ENCODE measurements at places on chromosomes 2 and 18.

GRCh38 chr2:18046558-18047212, 168.2 kb downstream of the KCNS3 start:
- DNase-seq, result no peak

- no peak for DNase-seq
These were observed at the start of gene BAZ2B for GRCh38 chr2:159616286-159616701. TSS of gene BAZ2B (minus strand) at chr2:159616548. CDS start at chr2:159478719, 137,829 bp downstream.

DNA sequence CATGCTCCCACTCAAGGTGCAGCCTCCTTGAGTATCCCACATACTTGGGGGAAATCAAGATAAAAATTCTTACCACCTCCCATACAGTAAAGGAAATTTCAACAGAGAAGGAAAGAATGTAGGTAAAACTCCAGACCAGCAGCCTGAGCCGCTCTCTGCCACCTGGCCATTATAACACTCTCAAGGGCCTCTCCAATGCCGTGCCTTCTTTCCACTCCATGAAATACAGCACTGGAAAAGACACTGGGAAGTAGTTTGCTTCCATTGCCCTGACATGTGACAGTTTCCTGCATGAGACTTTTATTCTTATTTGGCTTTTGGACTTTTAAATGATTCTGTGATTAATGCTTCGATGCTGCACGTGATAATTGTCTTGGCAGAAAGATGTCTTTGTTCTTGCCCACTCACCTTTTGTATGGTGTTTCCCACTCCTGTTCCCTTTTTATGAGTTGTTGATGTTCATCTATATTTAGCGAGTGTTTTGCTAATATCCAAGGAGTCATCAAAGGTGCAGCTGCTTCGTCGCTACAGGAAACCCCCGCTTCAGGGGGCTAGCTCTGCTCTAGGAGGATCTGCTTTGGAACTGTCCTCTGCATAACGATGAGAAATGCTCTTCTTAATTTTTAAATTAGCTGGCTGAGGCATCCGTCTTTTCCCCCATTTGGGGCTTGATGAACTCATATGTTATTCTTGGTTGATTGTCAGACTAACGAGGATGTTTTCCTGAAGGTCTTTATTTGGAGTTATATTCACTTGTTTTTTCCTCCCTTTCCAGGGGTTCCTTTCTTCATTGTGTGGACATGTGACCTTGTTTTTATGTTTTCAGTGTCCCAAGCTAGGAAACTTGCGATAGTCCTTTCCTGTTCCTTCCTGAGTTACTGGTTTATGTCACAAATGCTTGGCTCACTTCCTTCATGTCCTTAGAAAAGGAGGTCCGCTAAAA, 179.4 kb downstream of the TXNL1 start:
- no peak for DNase-seq

- no peak for DNase-seq
These were observed 56.2 kb downstream of the ARHGEF33 start for GRCh38 chr2:38945911-38946310.

DNA sequence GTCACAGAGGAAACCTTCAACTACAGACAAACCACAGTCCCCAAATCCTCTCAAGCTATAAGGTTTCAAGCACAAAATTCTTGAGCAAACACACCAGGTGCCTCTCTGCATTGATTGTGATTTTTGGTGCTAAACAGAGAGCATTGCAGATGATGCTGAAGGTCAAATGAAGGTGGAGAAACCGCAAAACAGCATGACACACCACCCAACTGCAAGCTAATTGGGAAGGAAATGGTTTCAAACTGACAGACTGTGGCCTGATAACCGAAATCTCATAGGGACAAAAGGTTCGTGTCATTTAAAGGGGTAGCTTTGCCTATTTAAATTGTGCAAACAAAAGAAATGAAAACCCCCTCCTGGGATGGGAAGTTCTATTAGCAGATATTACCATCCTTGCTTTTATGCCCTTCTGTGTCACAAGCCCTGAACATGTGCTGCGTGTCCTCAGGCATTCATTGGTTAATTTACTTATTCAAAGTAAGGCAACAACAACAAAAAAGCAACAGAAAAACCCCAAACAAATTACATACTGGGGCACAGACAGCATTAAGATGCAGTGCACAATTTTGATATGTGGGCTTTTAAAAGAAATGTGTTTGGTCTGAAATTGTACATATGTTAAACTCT, 154.9 kb downstream of the AQP4 start:
- peak; percentile 5 for DNase-seq

DNA sequence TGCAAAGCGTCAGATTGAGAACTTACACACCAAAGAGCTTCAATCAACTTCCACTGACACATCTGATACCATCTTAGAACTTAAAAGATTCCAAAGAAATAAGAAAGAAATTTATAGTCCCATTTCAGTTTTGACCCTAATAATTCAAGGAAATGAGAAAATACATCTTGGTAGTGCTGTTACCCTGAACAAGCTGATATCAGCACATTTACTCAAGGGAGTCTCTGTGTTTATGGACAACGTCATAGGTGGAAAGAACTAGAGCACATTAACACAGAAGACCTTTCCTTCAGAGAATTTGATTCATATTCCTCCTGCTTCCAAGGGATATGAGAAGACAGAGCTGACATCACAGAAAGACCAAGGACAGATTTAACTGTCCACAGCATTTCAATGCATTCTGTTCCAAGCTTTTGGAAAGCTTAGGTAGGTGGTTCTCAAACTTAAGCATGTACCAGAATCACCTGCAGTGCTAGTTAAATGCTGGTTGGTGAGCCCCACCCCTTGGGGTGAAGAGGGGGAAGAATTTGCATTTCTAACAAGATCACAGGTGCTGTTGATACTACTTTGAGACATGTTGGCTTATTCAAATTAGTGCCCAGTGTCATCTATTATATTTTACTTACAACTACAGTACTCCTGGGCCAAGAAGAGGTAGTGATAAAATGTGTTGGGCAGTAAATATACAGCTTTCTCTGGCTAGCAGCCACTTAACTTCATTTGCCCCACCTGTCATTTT, 59.8 kb downstream of the LDAH start:
- no peak for DNase-seq

DNA sequence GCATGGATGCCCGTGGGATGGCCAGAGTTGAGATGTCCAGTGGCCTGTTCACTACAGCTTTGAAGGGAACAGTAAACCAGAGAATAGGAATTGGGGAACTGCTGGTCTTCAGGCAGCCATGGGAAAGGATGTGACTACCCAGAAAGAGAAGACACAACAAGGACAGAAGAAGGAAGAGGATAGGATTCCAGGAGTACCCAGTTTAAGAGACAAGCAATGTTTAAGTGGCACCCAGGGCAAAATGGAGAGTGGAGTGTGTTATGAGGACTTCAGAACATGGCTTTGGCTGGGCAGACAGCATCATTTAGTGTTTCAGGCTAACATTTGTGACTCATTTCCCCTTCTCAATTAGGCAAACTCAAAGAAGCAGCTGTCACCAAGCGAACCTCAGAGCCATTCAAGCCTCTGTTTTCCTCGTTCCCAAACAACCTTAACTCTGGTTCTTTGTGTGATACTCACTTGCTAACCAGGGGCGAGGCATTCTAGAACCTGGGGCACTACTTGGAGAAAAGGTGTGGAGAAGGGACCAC, 4.0 kb upstream of the FAM124B start:
- DNase-seq, result no peak

DNA sequence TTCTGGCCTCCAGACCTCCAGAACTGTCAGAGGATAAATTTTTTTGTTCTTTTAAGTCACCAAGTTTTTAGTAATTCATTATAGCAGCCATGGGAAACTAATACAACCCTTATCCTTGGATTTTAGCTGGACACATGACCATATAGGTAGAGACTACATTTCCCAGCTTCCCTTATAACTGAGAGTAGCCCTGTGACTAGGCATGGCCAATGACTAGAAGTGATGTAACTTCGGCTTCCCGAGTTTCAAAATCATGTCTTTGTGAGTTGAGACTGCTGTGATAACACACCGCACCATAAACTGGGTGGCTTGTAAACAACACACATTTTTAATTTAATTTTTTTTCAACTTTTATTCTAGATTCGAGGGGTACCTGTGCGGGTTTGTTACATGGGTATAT, 134.0 kb upstream of the SERTAD2 start:
- DNase-seq, result no peak

GRCh38 chr2:64105670-64106461, 38.4 kb downstream of the PELI1 start:
- DNase-seq, result no peak

DNA sequence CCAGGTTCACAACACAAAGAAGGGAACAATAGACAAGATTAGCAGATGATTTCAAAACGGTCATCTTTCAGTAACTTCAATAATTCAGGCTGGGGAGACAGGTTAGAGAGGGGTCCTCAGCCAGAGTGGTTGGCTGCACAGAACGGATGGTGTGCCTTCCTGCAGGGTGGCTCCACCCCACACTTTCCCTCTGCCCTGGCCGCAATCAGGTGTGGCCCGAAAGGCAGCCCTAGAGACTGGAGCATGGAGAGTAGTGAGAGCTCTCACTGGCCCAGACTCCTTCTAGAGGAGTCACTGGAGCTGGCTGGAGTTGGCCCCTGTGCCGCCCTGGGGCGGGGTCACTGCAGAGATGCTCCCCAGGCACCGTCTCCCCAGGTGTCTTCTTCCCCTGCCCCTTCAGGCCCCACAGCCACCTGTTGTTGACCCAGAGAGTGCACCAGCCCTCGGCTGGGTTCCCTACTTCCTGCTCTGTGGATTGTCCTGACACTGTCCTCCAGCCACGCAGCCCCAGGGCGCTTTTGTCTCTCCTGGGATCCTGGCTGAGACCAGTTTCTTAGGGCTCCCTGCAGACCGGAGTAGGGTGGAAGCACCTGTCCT, 126.8 kb downstream of the PXDN start:
- no peak for DNase-seq

GRCh38 chr2:142254031-142254430, 123.2 kb upstream of the LRP1B start:
- no peak for DNase-seq

GRCh38 chr2:101474731-101475384, at the start of gene RFX8:
TSS of gene RFX8 (minus strand) at chr2:101475112. CDS start at chr2:101466848, 8,264 bp downstream.
- no peak for DNase-seq

DNA sequence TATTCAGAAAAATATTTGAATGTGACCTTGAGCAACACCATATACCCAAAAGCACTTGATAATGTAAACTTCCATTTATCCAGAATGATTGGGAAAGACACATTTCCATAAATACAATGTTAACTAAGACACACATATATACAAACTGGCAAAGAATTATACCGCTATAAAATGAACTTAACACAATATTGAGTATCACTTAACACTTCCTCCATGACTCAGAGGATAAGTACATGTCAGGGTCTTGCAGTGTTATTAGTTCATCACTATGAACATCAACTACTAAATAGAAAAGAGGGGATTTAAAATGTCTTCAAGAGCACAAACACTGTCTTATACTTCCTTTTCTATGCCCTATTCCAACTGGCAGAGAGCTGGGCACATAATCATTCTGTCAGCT, 18.6 kb downstream of the WDSUB1 start:
- no peak for DNase-seq

DNA sequence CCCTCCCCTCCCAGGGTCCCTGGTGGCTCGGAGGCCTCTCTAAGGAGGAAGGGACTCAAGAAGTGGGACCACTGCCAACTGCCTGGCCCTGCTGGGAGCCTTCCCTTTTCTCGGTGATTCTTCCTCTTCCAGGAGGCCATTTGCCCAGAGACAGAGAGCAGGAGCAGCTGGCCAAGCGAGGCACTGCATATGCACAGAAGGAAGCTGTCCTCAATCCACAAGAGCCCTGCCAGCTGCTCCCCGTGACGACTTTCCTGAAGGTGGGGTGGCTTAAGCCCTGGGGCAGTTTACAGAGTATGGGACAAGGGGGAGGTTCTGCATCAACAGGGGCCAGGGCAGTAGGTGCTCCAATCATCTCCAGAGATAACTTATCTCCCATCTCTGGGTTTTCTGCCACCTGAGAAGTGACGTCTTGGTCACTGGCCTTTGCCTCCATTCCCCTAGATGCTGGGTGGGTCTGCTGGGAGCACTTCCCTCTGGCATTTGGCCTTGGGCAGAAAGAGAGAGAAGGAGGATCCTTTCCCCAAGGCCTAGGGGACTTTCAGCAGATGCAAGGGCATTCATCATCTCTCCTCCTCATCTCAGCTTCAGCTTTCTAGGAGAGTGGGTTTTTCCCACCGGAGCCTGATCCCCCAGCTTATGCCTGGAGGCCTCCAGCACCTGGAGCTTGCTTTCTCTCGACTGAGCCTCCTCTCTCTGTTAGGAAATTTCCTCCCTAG, 28.5 kb downstream of the CIB4 start:
- DNase-seq, result no peak

- no peak for DNase-seq
These were observed 36.0 kb upstream of the GALNT5 start for GRCh38 chr2:157221394-157221988.

- DNase-seq, result no peak
These were observed 33.1 kb upstream of the MBP start for GRCh38 chr18:77165503-77166188.

DNA sequence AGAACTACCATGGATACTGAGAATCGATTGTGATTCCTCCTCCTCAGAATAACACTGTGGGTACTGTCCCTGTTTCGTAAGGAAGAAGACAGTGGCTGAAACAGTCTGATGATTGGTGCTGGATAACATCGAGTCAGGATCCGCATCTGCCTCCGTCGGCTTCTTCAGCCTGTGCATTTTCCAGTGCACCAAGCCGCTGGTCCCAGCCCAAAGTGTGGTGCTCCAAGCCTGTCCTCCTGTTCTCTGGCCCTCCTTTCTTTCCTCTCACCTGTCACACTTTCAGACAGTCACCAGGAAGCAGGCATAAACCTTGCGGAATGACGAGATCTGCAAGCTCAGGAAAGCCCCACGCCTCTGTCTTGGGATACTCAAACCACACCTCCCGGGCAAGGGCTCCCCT, 30.6 kb downstream of the PTGR3 start:
- no peak for DNase-seq

DNA sequence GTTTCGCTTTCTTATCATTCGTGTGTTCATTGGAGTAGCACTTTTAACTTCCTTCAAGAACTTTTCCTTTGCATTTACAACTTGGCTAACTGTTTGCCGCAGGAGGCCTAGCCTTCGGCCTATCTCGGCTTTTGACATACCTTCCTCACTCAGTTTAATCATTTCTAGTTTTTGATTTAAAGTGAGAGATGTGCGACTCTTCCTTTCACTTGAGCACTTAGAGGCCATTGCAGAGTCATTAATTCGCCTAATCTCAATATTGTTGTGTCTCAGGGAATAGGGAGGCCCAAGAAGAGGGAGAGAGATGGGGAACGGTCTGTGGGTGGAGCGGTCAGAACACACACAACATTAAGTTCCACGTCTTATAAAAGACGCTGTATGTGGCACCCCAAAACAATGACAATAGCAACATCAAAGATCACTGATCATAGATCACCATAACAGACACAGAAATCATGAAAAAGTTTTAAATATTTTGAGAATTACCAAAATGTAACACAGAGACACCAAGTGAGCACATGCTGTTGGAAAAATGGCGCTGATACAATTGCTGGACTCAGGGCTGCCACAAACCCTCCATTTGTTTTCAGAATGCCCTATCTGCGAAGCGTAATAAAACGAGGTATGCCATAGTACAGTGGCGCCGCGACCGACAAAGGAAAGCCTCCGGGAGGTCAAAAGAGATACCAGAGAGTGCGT, 553 bp downstream of the TIGD1 start:
- DNase-seq, result no peak

- no peak for DNase-seq
These were observed 168.4 kb downstream of the NDUFA10 start for GRCh38 chr2:239856620-239857285.

Data from GM12892 (cell line).